Stimulated activated CD8-positive, alpha-beta memory T cell treated with anti-CD3 and anti-CD28 coated beads, Interleukin-4, amount 100 ng/mL, for 4 hours (primary cell): ENCODE measurements at places on chromosomes 3 and 15.

DNA sequence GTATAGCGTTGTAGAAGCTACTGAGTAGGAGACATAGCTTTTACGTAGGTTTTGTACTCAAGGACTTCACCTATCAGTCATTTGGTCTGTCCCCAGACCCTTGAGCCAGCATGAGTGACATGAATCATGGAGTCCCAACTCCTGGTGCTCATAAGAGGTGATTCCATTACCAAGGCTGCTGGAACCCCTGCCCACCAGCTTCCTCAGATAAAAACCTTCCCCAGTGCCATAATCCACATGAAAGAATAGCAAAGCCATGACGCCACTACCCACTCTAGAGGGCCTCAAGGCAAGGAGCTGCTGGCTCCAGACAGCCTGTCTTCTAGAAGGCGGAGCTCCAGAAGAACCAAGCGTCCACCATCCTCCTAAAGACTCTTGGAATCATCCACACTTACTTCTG is 69.6 kb downstream of the NCEH1 start:
- no peak for DNase-seq

DNA sequence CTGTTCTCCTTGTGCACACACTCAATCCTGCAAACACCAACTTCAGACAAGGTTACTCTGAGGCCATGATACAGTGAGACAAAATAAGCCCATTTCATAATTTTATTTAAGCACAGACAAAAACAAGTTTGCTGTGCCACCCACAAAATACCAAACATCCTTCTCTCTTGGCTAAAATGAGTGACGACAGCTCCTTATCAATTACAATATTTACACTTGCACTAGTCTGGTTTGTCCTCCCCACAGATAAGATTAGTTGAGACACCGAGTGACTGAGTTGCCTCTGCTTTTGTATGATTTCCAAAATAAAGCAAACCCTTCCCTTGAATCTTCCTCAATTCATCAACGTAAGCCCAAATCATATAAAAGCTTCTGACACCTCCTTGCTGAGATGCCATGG is 233.5 kb upstream of the ATP10A start:
- no peak for DNase-seq

GRCh38 chr3:193641440-193641775 is 48.4 kb downstream of the OPA1 start:
- DNase-seq = no peak

- no peak for DNase-seq
Observed at GRCh38 chr3:71874618-71875017, 89.7 kb upstream of the PROK2 start.

- no peak for DNase-seq
Observed at GRCh38 chr15:99619712-99620111, 53.9 kb downstream of the MEF2A start.

- peak; percentile 54 for DNase-seq
Observed at GRCh38 chr3:133927540-133928066, 31.9 kb upstream of the RAB6B start.

DNA sequence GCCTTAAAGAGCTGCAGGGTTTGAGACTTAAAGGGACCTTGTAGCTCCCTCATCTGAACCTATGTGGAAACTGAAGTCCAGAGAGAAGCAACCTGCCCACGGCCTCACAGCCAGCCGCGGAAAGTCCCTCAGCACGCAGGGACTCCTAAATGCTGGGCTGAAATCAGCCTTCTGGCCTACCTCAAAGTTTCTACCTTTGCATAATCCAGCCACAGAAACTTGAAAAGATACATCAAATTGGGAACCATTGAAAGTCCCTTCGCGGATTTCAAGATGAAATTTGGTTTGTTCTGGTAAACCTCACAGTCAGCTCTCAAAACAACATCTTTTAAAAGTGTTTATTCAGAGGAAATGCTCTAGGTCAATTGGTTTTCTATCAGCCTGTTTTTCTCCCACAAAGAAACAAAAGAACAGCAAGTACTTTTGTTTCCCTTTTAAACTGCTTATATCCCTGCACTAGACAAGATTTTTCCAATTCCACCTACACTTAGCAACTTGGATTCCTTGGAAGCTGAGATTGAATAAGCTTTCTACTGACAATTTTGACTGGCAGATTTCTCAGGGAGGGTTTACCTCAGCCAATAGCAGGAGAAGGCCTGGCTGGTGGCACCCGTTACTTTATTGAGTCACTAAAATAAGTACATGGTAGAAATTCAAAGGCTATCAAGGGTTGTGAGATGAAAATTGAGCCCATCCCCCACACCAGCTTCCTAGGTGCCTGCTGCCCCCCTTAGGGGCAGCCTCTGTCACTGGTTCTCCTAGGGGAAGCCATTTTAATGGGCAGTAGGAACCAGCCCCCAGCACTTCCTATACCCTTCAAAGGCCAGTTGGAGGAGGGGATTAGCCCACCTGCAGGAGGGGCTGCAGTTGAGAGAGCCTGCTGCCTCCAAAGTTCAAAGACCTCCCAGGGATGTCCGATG is 171.2 kb downstream of the ADAMTS17 start:
- no peak for DNase-seq

- no peak for DNase-seq
Observed at GRCh38 chr3:167067787-167068161, 312.3 kb downstream of the ZBBX start.

DNA sequence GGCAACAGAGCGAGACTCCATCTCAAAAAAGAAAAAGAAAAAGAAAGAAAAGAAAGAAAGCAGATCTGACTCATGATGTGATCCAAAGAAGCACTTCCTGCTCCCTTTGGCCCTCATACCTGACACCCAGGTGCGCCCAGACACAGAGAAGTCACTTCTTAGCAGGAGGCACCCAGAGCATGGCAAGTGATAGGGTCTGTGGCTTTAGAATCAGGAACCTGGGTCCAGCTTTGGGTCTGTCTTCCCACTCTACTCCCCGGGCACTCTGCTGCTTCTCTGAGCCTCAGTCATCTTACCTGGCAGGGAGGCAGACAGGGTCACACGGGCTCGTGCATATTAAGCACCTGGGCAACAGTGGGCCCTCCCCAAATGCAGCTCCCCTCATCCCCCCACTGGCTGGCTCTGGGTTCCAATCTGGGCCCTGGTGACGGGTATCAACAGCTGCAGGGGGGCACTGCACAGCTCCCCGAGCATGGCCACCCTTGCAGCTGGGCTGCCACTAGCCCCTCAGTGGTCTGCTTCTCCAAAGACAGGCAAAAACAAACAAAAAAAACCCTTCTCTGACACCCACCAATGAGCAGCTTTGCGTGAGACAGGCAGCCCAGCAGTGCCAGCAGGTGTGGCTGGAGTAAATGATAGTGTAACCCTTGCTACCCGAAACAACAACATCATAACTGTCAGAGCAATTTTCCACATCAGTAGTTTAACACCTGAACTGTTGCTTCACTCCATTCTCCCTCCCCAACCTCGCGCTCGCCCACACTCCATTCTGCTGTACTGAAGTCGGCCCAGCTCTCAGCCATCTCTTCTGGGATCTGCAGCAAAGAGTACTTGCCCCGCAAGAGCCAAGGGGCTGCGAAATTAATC is 99.8 kb downstream of the MEGF11 start:
- DNase-seq = no peak

DNA sequence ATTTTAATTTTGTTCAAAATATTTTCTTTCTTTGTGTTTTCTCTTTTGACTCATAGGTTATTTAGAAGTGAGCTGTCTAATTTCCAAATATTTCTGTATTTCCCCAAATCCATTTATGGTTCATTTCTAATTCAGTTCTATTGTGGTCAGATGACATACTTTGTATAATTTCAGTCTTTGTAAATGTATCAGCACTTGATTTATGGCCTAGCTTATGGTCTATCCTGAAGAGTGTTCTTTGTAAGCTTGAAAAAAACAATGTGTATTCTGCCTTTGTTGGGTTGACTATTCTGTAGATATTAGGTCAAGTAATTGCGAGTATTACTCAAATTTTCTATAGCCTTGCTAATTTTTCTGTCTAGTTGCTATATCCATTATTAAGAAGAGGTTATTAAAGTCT is 311.2 kb downstream of the OCA2 start:
- DNase-seq = no peak

GRCh38 chr3:160260587-160261270 is 35.5 kb downstream of the C3orf80 start:
- no peak for DNase-seq

- no peak for DNase-seq
Observed at GRCh38 chr3:99407257-99407656, 231.1 kb upstream of the COL8A1 start.

DNA sequence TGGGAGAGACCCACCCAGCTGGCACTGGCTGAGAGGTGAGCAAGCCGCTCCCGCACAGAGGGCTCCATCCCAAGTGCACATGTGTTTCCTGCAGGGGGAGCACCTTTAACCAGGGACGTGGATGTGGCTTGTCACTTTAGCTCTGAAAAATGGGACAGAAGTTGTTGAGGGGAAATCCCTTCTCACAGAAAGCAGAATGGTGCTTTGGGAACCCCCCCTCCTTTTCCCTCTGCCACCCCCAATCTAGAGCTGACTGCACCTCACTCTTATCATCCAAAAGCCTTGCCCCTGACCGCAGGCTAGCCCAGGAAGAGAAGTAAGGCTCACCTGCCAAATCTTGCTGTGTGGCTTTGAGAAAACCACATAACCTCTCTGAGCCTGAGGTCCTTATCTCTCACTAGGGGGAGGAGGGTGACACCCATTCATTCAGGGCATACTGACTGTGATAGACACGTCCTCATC is 77.9 kb downstream of the RPN1 start:
- no peak for DNase-seq

- no peak for DNase-seq
Observed at GRCh38 chr3:12955651-12956315, 114.4 kb upstream of the RPL32 start.

DNA sequence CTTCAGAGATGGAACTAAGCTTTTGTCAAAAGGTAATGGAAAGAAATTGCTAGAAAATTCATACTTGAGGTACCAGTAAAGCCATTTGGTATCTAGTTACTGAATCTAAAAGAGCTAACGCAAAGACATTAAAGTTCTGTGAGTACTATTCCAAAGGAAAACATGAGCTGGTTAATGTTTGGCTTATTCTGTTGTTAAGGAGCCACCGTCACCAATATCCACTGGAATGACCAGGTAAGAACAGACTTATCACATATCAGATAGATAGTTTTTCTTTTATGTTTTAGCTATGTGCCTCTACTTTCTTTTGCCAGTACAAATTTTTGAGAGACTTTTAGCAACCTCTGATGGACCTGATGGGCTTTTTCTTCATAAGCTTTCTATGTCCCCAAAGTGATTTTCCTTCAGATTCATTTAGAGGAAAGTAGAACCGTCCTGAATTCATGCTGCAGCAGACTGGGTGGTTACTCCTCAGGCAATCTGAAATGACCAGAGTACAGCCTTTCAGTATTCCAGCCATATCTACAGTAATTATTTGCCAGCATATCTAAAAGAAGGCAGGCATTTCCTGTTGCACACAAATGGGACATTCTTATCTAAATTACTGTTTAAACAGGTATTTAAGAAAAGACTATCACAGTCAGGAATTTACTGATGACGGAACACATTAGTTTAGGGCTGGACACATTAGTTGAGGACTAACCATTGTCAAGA is 274.1 kb downstream of the MECOM start:
- no peak for DNase-seq

DNA sequence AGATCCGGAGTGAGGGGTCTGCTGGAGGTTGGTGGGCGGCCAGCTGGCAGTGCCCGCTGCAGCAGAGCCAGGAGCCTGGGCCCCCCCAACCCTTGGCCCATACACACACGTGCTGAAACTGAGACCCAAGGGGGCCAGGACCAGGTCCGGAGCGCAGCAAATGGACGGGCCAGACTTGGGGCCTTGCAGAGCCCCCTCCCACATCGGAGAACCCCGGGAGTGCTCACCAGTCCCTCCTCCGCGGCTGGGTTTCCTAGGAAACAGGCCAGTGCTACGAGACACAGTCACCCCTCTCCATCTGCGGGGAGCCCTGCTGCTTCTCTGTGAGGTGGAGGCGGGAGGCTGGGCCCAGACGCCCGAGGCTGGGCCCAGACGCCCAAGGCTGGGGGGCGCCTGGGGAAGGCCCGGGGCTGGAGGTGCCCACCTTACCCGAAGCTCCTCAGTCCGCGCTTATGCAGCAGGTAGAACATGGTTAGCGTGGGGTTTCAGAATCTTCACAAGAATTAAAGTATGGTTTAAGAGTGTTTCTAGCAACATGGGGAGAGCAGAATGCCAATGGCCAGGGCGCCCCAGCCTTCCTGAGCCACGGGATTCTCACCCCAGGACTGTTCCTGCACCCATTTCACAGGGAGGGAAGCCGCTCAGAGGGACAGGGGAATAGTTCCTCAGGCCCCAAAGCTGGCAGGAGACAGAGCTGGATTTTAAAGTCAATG is 135.0 kb upstream of the PRR20G start:
- DNase-seq = no peak

- DNase-seq = no peak
Observed at GRCh38 chr15:34793071-34793470, 2.3 kb downstream of the ACTC1 start.

DNA sequence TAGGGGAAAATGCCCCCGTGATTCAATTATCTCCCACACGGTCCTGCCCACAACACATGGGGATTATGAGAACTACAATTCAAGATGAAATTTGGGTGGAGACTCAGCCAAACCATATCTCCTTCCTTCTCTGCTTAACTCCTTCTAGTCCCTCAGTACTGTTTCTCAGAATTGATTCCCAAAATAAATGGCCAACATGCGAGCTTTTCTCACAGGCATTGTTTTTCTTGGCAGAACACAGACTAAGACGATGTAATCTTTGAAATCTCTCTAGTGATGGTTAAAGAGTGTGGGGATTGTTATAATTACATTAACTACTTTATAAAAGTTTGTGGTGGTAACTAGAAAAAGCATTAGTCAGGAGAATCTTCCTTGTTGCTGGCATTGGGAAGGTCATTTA is 366.5 kb downstream of the LPP start:
- no peak for DNase-seq

- no peak for DNase-seq
Observed at GRCh38 chr3:123587401-123587800, 2.5 kb upstream of the HACD2 start.

DNA sequence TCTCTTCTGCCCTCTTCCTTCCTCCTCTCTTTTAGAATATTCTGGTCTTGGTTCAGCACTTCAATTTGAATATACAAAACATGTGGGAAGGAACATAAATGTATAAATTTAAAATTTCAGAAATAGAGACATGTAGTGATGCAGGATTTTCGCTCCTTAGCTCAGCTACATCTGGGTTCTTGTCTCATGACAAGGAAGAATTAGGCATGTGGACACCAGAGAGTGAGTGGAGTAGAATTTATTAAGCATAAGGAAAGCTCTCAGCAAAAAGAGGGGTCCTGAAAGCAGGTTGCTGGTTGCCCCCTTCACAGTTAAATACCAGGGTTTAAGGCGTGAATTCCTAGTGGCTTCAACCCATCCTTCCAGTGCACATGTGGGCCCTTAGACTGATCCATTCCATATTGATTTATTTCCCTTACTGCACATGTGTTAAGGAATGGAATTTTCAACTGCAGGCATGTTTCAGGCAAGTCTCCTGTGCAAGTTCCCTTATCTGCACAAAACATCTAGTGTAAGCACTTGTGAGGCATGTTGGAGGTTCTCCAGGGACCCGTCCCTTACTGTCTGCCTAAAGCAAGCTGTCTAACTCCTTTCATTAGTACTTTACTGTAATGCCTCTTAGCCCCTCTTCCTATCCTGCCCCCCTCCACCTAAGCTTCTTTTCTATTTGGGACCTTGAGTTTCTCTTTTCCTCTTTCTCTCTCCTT is 133.2 kb upstream of the STRIT1 start:
- DNase-seq = no peak
